Upper lobe of right lung (tissue), 1 donor: ENCODE measurements at places on chromosomes 1 and 21. TPM values are rescaled to one million over a fixed set of nuclear protein-coding genes. Genes with fewer than 3 reads are reported as not detected.
A peak's percentile ranks its signal among the peaks of the same experiment; 100 is the strongest.

PLA2G2C gene
- total RNA-seq, result not detected

CCDC181 gene
- total RNA-seq, result 0.32 TPM

DNA sequence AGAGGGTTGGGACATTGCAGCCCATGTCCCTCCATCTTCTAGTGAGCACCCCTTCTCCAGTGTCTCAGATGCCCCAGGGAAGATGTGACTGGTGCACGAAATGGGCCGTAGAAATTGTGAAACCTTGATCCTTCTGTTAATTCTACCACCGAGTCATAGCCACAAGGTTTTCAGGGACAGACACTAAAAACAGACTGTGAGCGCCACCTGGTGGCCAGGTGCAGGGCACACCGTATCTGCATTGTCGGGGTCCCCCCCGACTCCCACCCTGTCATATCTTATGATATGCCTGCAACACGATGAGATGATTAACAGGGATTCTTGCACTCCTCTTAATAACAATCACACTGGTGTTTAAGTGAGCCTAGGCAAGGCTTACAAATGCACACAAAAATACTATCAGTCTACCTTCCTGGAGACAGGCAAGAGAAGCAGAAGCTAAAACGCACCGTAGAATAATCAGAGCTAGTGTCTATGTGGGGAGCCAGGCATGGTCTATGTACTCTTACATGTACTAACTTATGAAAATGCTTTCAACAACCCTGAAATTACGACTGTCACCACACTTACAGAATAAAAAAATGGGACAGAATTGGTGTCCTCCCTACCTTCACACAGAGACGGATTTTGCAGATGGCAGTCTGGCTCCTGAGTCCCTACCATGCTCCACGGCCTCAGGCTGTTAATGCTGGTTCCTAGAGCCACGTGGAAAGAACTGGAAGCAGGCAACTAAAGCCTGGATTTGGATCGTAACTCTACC lies 57.9 kb downstream of the FHAD1 start:
- DNase-seq, result peak; percentile 82

ELOVL1 gene
- 98.9 TPM for total RNA-seq

GRCh38 chr1:63294803-63295594 lies 27.4 kb upstream of the FOXD3 start:
- no peak for DNase-seq

DNA sequence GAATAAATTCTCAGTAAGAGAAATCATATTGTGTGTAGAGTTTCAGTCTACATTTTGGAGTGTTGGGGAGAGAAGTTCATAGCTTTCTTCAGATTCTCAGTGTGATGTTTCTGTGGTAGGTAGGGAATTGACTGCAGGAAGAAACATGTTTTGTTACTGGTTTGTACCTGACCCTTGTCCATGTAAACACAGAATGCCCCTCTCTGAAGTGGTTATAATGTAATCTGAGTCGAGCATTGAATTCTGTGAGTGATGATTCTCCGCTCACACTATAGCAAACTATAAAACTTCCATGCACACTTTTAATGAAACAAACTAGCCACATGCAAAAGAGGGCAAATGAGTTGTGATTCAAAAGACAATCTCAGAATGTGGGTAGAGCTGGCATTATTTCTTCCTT lies 433.2 kb downstream of the USP25 start:
- DNase-seq, result no peak

TCHHL1 gene
- total RNA-seq, result not detected

DNA sequence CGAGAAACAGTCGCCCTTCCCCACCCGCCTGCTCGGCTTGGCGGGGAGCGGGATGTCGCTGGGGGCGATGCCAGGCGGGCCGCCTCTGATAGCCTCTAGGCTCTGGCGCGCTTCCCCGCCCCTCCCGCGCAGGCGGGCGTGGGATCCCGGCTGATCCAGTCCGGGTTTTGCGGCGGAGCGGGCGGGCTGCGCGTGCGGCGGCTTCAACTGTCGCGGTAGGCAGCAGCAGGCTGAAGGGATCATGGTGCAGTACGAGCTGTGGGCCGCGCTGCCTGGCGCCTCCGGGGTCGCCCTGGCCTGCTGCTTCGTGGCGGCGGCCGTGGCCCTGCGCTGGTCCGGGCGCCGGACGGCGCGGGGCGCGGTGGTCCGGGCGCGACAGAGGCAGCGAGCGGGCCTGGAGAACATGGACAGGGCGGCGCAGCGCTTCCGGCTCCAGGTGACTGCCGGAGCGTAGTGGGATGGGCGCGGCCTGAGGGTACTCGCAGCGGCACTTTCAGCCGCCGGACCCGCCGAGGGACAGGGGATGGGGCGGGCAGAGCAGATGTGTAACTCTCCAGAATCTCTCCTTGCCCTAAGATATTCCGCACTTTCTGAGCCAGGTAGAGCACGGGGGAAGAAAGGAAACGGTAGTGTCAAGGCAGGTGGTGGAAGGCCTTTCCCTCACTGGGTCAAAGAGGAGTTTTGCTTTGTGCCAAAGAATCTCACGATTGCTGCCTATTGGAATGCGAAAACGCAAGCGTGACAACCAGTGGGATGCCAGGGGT lies at the start of gene FAAH:
Gene FAAH (plus strand): TSS at position 210 of the 764 bp plus-strand sequence. CDS start 32 bp downstream, at position 242.
- DNase-seq, result peak; percentile 89

- DNase-seq, result no peak
Observed at GRCh38 chr1:192147221-192147620, 11.0 kb upstream of the RGS18 start.

SLC25A34 gene
- 3.0 TPM for total RNA-seq

DNA sequence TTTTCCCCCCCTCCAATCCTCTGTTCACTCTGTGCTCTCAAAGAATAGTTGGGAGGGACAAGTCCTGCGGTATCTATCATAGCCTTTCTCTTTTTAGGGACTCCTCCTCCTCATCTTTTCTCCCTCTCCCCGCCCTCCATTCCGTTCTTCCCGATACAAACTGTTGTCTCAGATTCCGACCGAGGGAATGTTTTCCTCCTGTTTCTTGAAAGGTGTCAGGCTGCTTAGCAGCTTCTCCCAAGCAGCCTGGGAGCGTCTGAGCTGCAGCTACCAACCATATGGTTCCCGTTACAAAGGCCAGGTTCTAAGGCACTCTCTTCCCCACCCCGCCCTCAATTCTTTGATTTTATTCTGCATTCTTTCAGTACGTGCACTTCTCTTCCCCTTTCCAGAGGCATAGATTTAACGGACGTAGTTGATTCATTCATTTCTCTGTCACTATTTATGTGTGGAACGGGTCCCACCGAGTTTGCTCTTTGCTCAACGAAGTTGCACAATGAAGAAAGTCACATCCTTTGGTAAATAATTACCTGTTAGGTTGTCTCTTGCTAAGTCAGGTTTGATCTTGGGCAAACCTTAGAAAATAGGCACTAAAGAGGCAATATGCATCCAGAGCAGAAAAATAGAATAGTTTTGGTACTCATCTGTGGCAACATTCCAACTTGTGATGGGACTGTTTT lies 2.8 kb downstream of the ADGRL2 start:
- DNase-seq, result no peak

LENEP gene
- total RNA-seq, result not detected
